Glutamatergic neuron (in vitro differentiated cells): ENCODE measurements at places on chromosomes 6 and 20. TPM values are rescaled to one million over a fixed set of nuclear protein-coding genes. Genes with fewer than 3 reads are reported as not detected.

GRCh38 chr6:165617528-165617927 lies 45.5 kb downstream of the PDE10A start:
- no peak for DNase-seq

GRCh38 chr6:27242589-27243265 lies 4.8 kb upstream of the PRSS16 start:
- no peak for DNase-seq

SGK2 gene
- 0.56 TPM for total RNA-seq

CCN2 gene
- 1.2 TPM for total RNA-seq

DNA sequence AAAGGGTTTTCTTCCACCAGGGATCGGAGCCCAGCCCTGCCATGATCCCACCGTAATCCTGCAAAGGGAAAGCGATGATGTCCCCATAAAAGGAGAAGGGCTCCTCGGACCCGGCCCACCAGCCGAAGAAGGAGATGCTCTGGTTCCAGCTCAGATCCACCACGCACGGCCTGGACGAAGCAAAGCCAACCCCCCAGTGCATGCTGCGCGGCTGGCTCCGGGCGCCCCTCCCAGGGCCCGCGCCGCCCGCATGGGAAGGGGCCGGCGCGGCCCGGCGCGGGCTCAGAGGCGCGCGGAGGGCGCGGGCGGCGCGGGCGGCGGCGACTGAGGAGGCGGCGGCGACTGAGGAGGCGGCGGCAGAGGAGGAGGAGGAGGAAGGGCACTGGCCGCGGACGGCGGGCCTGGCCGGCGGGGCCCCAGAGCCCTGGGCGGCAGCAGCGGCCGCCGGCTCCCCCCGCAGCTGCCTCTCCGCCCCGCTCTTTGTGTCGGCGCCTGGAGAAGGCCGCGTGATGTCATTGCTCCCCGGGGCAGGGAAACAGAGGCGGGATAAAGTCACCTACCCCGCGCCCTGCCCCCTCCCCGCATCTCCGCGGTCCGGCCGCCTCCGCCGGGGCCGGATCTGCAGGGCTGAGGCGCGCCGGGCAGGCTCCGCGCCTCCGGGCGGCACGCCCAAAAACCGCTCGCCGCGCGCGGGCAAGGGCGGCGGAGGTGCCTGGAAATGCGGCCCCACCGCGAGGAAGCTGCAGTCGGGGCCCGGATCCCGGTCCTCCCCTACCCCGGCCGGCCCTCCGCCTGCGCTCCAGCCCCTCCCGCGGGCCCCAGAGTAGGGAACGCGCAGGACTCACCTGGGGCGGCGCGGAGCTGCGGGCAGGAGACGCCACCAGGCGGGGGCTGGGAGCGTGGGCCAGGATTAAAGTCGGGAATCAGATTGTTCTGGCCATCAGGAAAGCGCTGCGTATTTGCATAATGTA lies at the start of gene FAXC:
Gene FAXC (minus strand): TSS at position 504 of the 971 bp plus-strand sequence. CDS start 302 bp downstream, at position 202.
- DNase-seq, result peak; percentile 73

- DNase-seq, result no peak
Measured at GRCh38 chr6:112594886-112595594, 247.9 kb downstream of the RFPL4B start.

HSPA1L gene
- total RNA-seq, result 2.5 TPM

GRCh38 chr6:9334979-9335378 lies 899.6 kb upstream of the SLC35B3 start:
- no peak for DNase-seq

- DNase-seq, result no peak
Measured at GRCh38 chr20:34544109-34544796, 14.3 kb upstream of the MAP1LC3A start.

DNA sequence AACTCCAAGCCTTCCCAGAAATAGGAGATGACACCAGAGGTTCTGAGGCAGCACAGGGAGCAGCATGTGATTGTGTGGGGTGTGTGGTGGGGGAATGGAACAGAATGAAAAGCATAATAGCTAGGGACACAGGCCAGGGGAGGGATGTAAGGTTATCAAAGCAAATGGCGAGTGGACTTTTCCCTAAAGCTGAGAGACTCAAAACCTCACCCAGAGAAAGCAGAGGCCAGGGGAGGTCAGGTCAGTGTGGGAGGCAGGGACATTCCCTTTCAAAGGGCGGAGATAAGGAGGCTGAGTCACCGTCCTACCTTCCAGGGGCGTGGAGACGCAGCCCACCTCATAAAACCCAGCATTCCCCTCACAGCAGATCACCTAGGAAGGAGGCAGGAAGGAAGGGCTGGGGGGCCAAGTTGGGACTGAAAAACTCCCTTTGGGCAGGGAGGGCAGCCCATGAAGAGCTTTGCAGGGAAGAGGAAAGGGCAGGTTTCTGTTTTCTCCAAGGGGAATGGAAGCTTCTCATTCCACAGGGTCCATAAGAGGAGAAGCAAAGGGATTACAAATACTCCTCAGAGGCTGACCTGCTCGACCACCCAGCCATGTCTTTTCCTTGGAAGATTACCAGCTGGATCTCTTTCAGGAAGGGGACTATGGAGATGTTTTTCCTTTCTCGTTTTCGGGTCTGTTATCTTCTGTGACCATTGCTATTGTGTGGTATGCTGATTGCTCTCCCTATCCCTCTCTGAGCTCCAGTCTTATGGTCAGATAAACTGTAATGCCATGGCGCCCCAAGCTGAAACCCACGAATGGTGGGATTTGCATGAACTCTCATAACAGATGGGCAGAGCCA lies 9.6 kb upstream of the LY6G5C start:
- DNase-seq, result no peak
